ENCODE measurements at places on chromosomes 5 and 9.

DNA sequence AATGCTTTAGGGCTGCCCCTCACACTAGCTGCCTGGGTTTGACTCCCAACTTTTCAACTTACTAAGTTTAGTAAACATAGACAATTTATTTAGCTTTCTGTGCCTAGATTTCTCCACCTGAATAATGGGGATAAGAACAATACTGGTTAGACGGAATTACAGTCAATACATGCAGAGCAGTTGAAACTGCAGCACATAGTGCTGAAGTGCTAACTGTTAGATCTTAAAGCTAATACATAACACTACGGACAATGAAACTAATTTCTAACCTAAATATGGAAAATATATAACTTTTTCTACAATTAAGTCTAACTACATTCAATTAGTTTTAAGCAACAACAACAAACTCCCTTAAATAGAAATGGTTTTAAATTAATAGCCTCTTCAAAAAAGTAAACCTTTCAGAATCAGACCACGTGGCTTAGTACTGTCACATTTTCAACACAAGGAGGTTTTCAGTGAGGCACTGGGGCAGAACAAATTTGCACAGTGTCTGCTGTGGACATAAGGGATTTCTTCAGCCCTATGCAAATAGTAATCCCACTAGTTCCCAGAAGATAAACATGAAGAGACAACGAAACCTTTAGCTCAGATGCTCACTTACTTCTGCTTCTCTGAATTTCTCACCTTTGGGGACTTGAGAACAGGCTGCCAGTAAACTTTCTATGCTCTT is 293.4 kb downstream of the EDIL3 start:
- peak; percentile 65 for DNase-seq

- DNase-seq: no peak
These were observed 557.3 kb upstream of the SEMA6A start for GRCh38 chr5:117131876-117132275.

GRCh38 chr5:137733922-137734321 is 2.0 kb downstream of the KLHL3 start:
- DNase-seq: no peak

GRCh38 chr5:10580531-10581423 is 16.9 kb downstream of the ANKRD33B start:
- DNase-seq: no peak

GRCh38 chr5:4847766-4848165 is 292.4 kb upstream of the ADAMTS16 start:
- no peak for DNase-seq

DNA sequence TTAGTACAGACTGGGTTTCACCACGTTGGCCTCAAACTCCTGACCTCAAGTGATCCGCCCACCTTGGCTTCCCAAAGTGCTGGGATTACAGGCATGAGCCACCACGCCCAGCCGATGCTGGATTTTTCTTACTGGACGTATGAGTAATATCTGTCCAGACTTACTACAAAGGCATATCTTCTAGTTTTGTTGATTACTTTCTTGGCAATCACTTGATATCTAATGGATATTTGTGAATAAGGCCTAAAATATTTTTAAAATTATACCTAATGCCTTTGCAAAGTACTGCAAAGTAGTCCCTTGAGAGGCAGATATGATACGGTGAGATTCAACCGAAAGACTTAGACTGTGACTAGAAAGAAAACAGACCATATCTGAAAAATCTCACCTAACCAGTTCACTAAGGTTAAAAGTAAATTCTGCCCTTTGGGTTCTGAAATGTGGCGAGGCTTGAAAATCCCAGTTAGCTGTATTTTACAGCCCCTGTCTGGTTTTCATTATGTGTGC is 152.1 kb downstream of the GNAQ start:
- no peak for DNase-seq

DNA sequence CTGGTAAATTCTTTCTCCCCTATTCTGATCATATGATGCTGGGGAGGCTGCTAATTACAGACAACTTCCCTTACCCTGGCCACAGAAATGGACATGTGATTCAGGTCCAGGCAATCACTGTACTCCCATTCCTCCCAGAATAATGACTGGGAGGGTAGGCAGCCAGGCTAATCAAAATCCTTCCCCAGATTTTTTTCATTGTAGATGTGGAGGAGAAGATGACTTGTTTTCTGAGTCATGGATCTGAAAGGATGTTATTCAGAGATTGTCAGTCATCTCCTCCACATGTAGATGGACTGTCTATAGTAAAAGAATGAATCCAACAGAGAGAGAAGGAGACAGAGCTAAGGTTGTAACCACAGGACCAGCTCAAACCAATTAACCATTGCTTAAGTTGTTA is 123.9 kb upstream of the PUM3 start:
- DNase-seq: no peak

DNA sequence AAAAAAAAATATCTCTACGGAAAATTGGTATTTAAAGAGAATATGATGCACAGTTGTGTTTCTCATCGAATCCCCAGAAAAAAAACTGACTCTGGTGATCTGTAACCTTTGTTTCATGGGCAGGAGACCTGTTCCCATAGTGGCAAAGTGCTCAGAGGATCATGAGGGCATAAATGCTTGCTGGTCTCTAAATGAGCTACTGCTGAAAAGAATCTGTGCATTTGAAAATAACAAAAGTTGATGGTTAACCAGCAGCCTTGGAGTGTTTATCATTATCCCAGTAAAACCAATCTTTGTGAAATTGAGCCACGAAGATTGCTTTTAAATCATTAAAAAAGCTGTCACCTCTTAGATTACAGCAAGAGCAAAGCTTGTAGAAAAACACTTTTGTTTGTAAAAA is 775.4 kb downstream of the MTRR start:
- no peak for DNase-seq

DNA sequence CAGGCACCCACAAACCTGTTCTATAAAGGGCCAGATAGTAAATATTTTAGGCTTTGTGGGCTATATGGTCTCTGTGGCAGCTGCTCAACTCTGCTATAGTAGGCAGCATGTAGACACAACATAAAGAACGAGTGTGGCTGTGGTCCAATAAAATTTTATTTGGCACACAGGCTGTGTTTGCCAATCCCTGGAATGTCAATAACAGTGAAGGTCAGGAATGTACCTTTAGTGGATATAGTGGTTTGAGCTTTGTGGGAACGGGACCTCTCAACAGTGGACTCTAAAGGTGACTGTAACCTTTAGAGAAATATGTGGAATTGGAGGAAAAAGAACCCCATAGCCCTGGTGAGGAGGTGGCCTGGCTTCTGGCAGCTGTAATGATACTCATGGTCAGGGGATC is 145.2 kb downstream of the MAST4 start:
- DNase-seq: no peak

DNA sequence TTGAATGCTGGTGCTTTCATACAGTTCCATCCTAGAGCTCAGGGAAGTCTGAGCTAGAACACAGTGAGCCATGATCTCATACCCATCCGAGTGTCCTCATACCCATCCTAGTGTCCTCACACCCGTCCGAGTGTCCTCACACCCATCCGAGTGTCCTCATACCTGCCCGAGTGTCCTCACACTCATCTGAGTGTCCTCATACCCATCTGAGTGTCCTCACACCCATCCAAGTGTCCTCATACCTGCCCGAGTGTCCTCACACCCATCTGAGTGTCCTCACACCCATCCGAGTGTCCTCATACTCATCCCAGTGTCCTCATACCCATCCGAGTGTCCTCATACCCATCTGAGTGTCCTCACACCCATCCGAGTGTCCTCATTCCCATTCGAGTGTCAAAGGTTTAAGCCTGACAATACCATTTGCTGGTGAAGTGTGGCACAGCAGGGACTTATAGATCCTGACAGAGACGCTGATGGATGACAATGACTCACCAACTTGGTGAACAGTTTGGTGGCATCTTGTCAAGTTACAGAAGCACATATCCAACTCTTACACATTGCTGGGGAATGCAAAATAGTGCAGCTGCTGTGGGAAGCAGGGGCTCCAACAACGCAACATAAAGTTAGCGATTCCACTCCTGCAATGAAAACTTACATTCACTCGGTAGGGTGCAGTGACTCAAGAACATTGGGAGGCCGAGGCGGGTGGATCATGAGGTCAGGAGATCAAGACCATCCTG is 77.0 kb upstream of the COL5A1 start:
- DNase-seq: no peak

- no peak for DNase-seq
These were observed 96.2 kb downstream of the FGF1 start for GRCh38 chr5:142589720-142590119.

GRCh38 chr5:134583766-134584165 is 48.9 kb downstream of the SAR1B start:
- no peak for DNase-seq

- DNase-seq: peak; percentile 84
These were observed 175.7 kb downstream of the MELK start for GRCh38 chr9:36748322-36748899.

GRCh38 chr5:33734537-33734936 is 157.3 kb downstream of the ADAMTS12 start:
- DNase-seq: peak; percentile 5

- DNase-seq: no peak
These were observed 170.2 kb downstream of the GAPVD1 start for GRCh38 chr9:125431741-125432271.
